Stimulated activated CD4-positive, alpha-beta T cell treated with anti-CD3 and anti-CD28 coated beads, TNF-alpha, amount 100 ng/mL, for 48 hours (primary cell): ENCODE measurements at places on chromosomes 1 and 21.

DNA sequence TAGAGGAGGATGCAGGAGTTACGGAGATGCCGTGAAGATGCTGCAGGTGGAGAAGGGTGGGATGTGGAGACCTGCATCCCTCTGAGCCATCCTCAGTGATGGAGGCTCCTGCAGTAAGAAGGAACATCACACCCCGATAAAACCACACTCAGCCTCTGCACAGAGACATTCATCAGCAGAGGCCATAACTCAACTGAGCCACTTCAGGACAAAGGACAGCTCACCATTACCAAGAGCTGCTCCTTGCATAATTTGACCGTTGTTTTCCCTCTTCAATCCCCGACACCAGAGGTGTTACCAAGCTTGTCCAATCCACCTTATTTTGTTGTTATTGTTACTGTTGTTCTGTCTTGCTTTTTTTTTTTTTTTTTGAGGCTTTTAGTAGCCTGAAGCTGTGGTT, 543.9 kb downstream of the AJAP1 start:
- no peak for DNase-seq

DNA sequence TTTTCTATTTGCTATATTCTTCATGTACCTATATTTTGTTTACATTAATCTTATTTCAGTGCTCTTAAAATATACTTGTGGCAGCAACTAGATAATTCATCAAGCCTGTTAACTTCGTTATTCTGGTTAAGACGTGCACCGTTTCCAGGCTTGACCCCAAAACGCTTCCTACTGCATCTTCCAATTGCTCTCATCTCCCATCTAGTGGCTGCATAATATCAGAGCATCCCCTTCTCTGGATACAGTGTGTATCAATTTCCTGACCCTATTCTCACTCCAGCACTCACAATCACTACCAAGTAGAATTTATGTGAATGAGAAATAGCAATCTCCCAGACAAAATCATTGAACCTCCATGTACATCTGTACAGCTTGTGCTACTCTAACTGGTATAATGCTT, 1280.3 kb upstream of the B3GALT2 start:
- no peak for DNase-seq

GRCh38 chr1:21184276-21184675, 7.6 kb upstream of the EIF4G3 start:
- no peak for DNase-seq

GRCh38 chr1:117698398-117699160, 92.7 kb downstream of the TENT5C start:
- no peak for DNase-seq

- no peak for DNase-seq
Observed at GRCh38 chr1:113683384-113684152, 75.7 kb downstream of the PHTF1 start.

DNA sequence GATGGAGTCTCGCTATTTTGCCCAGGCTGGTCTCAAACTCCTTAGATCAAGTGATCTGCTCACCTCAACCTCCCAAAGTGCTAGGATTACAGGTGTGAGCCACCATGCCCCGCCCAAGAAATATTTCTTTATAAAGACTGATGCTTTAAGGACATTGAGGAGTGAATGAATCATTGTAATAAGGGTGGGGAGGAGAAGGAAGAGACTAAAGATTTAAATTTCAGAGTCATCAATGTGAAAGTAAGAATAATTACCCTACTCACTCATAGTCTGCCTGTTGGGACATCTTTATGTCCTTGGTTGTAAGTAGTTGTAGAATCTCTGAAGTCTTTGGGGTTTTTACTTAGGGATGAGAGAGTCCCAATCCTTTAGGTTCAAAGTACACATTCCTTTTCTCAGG, 7.3 kb downstream of the KDM1A start:
- no peak for DNase-seq

- no peak for DNase-seq
Observed at GRCh38 chr1:220151454-220151853, 57.5 kb downstream of the IARS2 start.

DNA sequence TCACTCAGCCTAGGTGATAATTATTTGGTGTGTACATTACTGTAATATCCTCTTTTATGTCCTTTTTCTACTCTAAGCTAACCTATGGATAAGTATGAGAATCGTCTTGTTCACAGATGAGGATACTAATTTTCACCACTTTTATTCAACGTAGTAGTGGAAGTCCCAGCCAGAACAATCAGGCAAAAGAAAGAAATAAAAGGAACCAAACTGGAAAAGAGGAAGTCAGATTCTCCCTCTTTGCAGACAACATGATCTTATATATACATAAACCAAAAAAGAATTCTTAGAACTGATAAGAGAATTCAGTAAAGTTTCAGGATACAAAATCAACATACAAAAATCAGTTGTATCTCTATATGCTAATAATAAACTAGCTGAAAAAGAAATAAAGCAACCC, 12.6 kb upstream of the RGL1 start:
- no peak for DNase-seq

DNA sequence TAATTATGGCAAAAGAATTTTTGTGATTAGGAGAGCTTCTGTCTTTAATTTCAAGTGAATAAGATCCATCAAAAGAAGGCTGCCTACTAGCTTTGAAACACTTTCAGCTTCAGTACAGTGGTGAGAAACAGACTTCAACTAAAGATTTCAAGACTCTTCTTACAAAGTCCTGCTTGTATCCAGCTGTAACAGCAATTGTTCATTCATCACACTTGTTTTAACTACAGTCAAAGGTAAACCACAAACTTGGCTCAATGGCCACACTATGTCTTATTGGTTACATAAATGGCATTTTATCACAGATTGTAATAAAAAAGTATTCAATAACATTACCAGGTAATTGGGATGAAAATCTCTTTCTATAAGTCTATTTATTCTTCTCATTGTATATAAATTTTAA, 59.2 kb downstream of the WARS2 start:
- no peak for DNase-seq

GRCh38 chr1:5842679-5843078, 149.5 kb downstream of the NPHP4 start:
- no peak for DNase-seq

DNA sequence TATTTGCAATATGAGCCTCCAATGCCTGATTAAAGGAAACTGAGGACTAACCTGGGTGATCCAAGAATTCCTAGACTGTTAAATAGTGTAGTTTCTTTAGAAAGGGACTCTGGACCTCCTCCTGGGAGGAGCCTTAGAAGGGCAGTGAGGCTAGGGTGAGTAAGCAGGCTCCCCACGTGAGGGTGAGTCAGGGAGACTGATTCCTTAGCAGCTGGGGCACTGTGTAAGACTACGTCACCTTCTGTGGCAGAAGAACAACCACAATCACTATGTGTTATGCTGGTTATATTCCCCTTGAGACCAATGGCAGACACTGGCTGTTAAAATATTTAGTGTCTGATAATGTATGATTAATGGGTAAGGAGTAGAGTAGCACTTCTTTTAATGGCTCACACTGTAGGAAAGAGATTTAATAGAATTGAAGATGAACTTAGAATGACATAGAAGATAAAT, 53.3 kb upstream of the SYT14 start:
- peak; percentile 60 for DNase-seq

- no peak for DNase-seq
Observed at GRCh38 chr1:23530087-23530746, 816 bp downstream of the E2F2 start.

DNA sequence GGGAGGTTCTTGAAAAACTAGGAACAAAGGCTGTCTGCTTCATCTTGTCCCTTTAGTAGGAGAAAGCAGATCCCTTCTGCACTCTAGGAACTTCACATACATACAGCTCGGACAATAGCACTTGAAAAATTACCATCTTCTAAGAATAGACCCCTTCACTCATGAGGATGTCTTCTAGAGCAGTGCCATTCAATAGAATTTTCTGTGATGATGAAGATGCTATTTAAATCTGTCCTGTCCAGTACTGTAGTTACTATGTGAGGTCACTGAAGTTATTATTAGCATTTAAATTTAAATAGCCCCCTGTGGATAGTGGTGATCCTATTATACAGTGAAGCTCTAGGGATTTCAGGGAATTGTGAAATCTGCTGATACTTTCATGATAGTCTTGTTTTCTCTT, 46.4 kb upstream of the RAB3GAP2 start:
- DNase-seq: no peak

GRCh38 chr1:217605390-217605789, 25.5 kb downstream of the GPATCH2 start:
- no peak for DNase-seq

GRCh38 chr1:201561195-201561564, 22.3 kb downstream of the NAV1 start:
- no peak for DNase-seq

GRCh38 chr1:30378991-30379581, 344.3 kb downstream of the MATN1 start:
- no peak for DNase-seq

DNA sequence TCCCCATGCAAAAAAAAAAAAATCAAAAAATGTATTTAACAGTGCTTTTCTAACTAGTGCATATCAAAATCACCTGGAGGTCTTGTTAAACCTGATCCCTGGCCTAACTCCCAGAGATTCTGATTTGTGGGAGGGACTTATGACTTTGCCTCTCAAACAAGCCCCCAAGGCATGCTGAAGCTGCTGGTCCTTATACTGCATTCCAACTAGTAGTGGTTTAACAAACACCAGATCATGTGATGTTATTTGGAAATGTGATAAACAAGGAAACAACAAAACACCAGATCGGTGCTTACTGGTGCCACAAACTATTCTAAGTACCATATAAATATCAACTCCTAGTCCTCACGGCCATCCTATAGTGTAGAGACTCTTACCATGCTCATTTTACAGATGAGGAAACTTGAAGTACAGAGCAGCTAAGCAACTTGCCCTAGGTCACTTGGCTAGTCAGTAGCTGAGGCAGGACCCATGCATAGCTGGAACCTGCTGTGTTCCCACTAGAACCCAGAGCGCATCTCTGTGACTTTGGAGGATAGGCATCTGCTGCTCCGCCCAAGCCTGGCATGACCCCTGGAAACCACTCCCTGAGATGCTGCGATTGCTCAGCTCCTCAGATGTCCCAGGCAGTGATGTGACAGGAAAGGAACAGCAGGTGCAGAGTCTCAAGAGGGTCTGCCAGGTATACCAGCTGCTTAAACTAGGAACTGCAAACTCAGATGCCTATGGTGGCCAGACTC, 38.1 kb downstream of the SOX13 start:
- DNase-seq: no peak

DNA sequence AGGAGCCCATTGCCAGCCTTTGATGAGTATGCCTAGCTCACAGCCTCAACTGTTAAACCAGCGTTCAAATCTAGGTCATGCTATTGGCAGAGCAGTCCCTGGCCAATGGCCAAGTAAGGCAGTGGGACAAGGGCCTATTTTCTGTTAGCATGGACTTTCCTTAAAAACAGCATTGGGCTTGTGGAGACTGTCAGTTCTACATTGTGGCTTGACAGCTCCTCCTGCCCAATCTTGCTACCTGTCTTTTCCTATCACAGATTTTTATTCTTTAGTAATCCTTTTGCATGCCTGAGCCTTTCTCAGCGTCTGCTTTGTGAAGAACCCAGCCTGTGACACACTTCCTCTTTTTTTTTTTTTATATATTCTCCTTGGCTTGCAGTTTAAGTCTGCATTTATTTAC, 56.4 kb downstream of the DIP2A start:
- DNase-seq: no peak

DNA sequence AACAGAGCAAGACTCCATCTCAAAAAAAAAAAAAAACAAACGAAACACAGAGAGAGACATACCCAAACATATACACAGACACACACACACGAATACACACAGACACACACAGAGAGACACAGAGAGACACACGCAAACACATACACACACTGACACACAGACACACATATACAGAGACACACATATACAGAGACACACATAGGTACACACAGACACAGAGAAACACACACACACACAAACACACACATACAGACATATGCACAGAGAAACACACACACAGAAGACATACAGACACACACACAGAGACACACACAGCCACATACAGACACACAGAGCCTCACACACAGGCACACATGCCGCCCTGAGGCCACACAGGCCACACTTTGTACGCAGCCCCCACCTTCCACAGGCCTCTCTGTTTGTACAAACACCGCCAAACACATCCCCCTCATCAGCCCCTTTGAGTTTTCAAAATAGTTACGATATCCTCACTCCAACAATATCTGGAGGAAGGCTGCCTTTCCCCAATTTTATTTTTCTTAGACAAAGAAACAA, 57.5 kb upstream of the ABCG1 start:
- no peak for DNase-seq
